ENCODE measurements at places on chromosomes 2 and 18.

DNA sequence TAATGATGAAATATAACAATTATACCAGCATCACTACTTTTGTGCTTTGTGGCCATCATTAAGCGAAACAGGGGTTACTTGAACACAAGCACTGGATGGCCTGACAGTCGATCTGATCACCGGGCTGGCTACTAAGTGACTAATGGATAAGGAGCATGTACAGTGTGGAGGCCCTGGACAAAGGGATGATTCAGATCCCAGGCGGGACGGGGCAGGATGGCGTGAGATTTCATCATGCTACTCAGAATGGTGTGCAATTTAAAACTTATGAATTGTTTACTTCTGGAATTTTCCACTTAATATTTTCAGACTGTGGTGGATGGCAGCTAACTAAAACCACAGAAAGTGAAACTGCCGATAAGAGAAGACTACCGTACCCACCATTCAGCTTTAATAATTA, 7.0 kb upstream of the CLIP4 start:
- peak; percentile 88 for DNase-seq

DNA sequence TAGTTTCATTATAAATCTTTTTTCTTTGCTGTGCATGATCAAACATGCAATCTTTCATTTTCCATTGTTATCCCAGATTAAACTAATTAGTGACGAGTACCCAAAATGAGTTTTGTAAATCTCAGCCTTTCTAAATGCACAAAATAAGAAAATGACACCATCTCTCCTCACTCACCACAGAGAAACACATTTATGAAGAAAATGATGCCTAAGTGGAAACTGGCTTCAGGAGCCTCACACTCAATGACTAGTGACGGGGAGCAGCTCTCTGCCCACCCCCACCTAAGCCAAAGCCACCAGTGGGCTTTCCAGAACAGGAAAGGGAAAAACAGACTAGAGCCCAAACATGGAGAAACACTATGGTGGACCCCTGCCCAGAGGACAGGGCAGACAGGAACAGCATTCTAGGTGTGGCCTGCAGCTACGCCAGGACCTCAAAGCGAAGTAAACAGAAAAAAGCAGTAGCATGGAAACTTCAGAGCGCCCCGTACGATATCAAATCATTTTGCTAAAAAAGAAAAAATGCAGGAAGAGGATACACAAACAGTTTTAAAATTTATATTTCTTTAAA, 113.5 kb downstream of the RBMS1 start:
- DNase-seq: no peak

- no peak for DNase-seq
Measured at GRCh38 chr2:105308382-105309146, 21.0 kb downstream of the TGFBRAP1 start.

GRCh38 chr2:50347358-50348044, 684.4 kb downstream of the NRXN1 start:
- DNase-seq: no peak

DNA sequence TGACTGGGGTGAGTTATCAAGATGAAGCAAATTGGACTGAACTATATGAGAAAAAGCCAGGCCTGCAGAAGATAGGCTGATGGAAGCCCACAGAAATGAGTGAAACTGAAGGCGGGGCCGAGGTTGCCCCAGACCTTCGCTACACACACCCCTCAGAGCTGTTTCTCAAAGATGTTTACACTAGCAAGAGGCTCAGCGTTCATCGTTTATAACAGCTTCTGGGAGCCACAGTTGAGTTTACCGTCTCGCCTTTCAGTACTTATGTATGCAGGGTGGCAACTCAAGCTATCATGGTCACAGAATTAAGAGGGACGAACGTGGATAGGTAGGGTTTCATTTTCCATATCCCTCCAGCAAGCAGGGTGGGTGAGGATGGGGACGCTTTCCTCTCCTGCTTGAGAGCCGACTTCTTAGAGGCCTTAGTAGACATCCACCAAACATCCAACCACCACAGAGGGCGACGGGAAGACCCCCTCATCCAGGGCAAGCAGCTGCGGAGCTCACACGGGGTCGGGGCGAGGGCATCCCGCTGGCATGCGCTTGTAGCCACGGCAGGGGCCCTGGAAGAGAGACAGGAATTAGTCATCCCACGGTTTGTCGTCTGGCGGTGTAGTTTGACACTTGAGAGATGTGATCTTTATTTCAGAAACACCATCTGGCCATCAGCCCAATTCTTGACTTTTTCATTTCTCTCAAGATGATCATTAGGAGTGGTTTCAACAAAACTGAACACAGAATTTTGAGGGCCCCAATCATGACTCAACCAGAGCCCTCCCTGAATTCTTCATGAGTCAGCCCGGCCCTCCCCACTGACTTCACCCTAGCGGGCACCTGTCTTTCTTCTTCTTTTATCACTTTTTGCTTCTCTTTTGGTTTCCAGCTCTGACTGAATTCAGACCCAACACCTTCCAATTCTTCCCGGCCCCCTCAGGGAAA, 109.1 kb upstream of the CTDP1 start:
- no peak for DNase-seq

- DNase-seq: no peak
Measured at GRCh38 chr2:181850936-181851560, 40.5 kb upstream of the ITPRID2 start.

- DNase-seq: no peak
Measured at GRCh38 chr2:159706385-159706980, 5.8 kb upstream of the MARCHF7 start.

- DNase-seq: peak; percentile 64
Measured at GRCh38 chr2:111662771-111663470, 221.1 kb downstream of the ANAPC1 start.

GRCh38 chr2:12001621-12002020, 255.2 kb downstream of the LPIN1 start:
- DNase-seq: no peak

GRCh38 chr2:163646687-163647086, 89.1 kb downstream of the FIGN start:
- DNase-seq: no peak

DNA sequence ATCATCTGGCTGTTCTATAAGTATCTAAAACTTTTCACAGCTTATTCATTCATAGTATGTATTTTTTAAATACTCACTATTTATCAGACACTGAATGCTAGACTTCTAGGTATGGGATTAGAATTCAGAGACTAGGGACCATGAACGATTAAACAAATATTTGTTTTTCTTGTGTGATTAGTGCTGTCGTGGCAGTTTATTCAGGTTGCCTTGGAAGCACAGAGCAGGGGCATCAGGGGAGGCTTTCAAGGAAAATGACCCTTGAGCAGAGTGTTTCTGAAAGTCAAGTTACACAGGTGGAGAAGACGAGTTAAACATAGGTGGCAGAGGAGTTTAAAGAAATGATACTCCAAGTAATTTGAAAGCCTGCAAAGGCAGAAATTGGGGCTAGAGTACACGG, 5.7 kb downstream of the SPOPL start:
- peak; percentile 79 for DNase-seq

DNA sequence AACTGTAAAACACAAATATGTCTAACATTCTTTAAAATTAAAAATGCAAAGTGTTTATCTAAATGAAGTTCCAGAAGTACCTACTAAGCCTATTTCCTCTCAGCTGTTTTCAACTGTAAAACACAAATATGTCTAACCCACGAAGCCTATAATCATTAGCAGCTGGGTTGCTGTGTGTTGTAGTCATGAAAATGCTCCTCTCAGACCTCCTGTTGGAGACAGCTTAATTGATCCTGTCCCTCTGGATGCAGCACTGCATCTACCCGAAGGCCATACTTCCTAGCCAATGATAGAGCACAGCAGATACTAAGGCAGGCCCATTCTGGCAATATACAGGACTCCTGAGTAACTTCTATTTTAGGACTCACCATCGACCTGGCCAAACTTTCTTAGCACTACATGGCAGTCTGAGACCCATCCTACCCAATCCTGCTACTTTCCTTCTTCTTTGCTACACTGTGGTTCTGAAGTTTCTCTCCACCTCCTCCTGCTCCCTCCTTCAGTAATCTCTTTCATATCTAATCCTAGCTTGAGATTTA, 92.5 kb upstream of the RBBP8 start:
- DNase-seq: no peak

GRCh38 chr18:80208620-80209019, 38.7 kb downstream of the PARD6G start:
- no peak for DNase-seq

DNA sequence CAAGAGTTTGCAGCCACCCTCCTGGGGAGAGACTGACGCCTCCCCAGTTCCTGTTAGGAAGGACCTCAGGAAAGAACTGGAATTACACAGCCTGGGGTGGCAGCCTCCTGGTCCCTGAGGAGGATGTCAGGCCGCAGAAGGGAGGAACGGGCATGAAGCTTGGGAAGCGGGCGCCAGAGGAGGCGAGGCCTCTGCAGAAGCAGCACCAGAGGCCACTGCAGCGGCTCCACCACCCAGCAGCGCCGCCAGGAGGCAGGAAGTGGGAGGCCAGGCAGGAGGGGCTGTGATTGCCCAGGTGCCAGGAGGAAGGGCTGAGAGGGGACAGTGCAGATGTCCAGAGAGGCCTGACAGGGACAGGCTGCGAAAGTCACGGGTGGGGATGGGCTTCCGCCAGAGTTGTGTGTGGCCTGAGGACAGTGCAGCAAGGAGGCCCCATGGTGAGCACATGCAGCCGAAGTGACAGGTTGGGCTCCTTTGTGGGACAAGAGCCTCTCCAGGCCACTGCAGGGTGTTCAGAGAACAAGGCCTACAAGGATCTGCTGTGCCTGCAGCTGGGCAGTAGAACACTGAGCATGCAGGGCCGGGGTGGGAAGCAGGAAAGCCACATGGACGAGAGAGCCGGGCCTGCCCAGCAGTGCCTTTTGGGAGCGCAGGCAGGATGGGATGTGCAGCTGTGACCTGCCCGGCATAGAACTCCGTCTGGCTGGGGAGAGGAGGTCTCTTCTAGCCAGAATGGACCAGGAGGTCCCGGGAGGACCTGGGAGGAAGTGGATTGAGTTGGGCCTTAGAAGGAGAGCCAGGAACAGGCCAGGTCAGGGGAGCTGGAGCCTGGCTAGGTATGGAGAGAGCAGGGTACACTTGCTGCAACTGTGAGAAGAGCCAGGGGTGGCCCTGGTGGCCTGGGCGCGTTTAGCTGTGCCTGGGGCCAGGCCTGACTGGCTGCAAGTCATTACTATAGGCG, 39.1 kb upstream of the ALPP start:
- DNase-seq: no peak

DNA sequence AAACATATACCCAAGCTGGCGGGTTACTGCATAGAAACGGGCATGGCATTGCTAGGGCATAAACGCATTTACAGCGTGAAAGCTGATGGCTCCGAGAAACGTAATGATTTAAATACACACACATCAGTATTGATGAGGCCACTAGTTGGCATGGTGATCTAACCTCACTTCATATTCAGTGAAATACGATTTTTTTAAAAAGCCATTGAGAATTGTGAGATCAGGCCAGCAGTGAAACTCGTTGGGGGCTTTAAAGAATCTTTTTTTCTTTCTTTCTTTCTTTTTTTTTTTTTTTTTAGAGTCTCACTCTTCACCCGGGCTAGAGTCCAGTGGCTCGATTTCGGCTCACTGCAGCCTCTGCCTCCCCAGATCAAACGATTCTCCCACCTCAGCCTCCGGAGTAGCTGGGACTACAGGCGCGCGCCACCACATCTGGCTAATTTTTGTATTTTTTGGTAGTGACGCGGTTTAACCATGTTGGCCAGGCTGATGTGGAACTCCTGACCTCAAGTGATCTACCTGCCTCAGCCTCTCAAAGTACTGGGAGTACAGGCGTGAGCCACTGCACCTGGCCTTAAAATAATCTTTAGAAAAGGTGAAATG, 2.4 kb upstream of the SMAD7 start:
- DNase-seq: no peak

GRCh38 chr2:50714089-50714488, 317.8 kb downstream of the NRXN1 start:
- no peak for DNase-seq

GRCh38 chr2:237280229-237280628, 133.7 kb downstream of the COL6A3 start:
- peak; percentile 65 for DNase-seq

- no peak for DNase-seq
Measured at GRCh38 chr2:196163285-196163684, 8.1 kb downstream of the STK17B start.

- DNase-seq: peak; percentile 18
Measured at GRCh38 chr2:226738191-226738820, 61.3 kb downstream of the IRS1 start.

DNA sequence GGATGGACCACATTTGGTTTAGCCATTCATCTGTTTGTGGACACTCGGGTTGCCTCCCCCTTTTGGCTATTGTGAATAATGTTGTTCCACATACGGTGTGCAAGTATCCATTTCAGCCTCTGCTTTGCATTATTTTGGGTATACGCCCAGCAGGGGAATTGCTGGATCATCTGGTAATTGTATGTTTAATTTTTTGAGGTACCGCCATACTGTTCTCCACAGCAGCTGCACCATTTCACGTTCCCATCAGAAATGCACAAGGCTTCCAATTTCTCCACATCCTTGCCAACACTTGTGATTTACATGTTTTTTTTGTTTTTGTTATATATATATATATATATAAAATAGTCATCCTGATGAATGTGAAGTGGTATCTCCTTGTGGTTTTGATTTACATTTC, 54.6 kb upstream of the TWIST2 start:
- DNase-seq: no peak

DNA sequence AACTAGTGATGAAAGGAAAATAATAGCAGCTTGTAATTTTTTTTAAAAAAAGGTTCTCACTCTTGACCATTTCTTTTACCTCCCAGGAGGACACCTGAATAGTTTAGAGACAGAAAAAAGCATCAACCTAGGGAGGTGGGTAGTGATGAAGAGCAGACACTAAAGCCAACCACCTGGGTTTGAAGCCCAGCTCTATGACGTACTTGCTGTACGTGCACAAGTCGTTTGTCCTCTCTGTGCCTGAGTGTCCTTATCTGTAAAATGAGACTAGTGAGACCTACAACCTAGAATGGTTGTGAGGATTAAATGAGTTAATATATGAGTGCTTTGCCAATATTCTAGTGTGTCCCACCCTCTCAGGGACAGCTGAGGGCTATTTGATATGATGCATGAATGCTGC, 5.8 kb downstream of the SLC1A4 start:
- no peak for DNase-seq

DNA sequence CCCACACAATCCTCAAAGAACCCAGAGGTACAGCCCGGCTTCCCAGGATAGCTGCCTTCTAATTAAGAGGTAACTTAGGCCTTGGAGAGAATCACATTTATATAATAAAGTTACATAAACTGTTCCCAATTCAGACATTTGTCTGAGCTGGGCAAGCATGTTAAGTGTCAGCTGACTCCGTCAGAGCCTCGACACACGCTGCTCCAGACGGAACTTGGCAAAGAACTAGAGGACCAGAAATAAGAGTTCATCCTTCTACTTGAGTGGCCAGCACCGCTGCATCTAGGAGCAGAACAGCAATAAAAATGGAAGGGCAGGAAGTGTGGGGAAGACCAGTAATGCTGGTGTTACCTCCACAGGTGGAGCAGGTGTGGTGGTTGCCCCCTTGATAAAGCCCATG, 80.5 kb downstream of the MYO5B start:
- no peak for DNase-seq

GRCh38 chr18:32891797-32892196, 119.0 kb upstream of the KLHL14 start:
- no peak for DNase-seq

DNA sequence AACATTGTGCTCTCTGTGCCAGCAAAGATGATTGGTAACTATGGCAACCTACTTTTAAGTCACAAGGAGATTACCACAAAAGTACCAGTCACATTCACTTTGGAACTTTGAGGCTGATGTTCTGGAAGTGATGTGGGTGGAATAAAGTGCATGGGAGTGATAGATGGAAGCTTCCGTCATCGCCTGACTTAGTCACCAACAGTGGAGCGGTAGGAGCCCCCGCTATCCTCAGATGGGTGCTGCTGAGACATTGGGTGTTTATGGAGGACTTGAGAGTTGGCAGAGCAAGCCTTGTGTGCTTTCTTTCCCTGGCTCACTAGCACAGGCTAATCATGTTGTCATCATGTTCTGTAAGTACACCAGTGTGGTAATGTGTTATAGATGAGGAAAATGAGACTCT, 4.6 kb downstream of the PPP1R7 start:
- no peak for DNase-seq
